HS-5 (cell line): ENCODE measurements at places on chromosomes 16 and 17.

DNA sequence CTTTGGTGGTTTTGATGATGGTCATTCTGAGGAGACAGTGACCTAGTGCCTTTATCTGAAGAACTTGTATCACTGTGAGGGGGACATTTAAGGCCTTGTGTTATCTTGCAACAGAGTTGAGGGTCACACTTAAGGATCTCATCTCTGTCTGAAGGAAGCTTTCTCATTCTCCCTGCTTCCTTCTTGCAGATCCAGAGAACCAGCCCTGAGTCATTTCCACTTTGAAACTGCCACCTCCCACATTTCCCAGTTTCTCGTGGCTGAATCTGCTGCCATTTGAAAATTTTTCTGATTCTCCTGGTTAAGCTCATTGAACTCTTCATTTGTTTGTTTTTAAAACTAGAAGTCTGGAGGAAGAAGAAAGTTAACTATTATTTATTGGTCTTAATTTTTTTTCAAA, 190.2 kb upstream of the CDH11 start:
- no peak for DNase-seq

DNA sequence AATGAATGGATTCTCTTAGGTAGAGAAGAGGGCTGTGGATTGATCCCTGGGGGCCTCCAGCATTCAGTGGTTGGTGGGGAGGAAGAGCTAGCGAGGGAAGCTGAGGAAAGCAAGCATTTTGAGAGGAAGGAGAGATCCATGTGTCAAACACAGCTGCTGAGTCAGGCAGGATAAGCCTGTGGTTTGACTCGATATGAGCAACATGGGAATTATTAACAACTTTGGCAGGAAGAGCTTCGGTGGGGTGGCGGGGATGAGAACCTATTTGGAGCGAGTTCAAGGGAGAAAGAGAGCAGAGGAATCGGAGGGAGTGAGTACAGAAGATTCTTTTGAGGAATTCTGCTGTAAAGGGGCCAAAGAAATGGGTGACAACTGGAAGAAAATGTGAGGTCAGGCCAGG, 59.5 kb upstream of the CDC42EP4 start:
- DNase-seq, result peak; percentile 61

- no peak for DNase-seq
Measured at GRCh38 chr16:57148481-57148880, 37.4 kb downstream of the PSME3IP1 start.

- no peak for DNase-seq
Measured at GRCh38 chr16:79644971-79645667, 44.6 kb upstream of the MAF start.

DNA sequence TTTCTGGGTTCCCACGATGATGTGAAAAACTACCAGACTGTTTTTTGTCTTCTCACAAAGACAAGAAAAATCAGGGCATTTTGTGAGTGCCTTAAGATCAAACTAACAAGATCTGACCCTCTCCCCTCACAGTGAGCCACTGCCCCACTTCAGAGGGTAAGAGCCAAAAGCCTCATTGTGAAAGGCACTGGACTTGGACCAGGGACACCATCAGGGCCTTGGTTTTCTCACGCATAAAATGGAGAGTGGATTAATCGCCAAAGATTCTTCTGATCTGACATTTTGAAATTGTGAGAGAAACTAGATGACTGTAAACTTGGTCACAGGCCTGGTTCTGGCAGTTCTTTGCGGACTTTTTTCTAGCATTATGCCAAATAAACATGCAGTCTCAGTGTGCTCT, 21.0 kb upstream of the ENDOV start:
- DNase-seq, result no peak

DNA sequence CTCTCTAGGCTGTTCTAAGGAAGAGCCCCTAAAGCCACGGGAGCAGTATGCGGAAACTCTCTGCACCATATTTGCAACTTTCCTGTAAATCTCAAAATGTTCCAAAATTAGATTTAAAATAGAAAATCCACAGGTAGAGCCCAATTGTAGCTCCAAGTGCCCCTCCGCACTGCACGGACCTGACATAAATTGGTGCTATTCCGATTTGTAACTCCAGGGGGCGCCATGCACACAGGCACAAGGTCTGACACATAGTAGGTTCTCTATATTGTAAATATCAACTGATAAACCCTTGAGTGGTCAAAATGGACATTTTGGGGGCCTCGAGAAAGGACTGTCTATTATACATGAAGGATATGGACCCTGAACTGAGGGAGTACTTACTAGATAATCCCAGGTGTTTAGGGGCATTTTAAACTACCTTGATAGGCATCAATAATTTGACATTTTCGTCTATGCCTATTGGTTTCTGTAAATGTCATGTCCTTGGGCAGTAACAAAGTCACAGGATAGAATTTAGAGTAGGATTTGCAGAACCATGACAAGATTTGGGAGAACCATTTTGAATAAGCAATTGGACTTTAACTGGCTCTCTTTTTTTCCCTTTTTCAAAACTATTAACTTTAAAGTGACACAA, 36.6 kb upstream of the TMEM132E start:
- DNase-seq, result no peak

- DNase-seq, result no peak
Measured at GRCh38 chr16:71963125-71963875, 36.9 kb downstream of the PKD1L3 start.

DNA sequence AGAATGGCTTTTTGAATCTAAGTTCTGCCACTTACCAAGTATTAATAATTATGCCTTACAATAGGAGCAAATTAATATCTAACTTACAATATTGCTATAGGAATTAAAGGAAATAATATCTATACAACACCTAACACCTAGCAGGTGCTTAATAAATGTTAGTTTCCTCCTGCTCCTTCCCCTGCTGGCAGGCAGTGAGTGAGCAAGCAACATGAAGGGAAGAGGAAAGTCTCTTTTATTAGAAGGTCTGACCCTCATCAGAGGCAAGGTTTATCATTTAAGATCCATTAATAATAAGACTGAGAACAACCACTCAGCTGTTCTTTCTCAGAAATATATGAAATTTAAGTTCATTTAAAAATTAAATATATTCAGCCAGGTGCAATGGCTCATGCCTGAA, 6.7 kb upstream of the DYNC1LI2 start:
- DNase-seq, result no peak

DNA sequence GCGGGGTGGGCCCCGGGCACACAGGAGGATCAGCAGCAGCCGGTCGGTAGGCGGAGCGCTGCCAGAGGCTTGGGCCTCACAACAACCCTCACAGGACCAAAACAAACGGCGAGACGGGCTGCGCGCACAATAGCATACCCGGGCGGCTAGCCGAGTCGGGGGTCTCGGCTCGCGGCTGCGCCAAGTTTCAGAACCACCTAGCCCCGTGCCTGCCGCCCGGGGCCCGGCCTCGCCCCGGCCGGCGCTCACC, 732 bp downstream of the ULK2 start:
- peak; percentile 23 for DNase-seq

DNA sequence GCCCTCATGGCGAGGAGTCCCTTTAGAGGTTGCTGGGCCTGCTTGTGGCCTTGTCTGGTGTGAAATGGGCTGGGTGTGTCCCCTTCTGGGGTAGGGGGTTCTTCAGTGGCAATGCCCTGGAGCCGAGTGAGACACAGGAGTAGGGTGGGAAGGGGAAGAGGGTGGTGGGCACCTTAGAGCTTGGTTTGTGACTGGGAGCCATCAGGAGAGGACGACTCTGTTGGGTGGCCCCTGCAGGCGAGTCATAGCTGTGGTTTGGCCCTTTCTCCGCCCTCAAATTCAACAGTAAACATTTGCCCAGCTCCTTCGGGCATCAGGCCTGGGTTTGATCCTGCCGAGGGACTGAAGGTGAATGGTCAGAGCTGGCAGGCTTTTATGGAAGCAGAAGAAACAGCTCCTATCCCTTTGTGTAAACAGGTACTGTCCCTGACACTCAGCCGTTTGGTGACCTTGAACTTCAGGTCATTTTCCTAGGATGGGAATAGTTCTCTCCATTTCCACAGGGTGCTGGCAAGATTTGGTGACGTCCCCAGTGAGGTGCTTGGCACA, 2.9 kb downstream of the E4F1 start:
- no peak for DNase-seq

DNA sequence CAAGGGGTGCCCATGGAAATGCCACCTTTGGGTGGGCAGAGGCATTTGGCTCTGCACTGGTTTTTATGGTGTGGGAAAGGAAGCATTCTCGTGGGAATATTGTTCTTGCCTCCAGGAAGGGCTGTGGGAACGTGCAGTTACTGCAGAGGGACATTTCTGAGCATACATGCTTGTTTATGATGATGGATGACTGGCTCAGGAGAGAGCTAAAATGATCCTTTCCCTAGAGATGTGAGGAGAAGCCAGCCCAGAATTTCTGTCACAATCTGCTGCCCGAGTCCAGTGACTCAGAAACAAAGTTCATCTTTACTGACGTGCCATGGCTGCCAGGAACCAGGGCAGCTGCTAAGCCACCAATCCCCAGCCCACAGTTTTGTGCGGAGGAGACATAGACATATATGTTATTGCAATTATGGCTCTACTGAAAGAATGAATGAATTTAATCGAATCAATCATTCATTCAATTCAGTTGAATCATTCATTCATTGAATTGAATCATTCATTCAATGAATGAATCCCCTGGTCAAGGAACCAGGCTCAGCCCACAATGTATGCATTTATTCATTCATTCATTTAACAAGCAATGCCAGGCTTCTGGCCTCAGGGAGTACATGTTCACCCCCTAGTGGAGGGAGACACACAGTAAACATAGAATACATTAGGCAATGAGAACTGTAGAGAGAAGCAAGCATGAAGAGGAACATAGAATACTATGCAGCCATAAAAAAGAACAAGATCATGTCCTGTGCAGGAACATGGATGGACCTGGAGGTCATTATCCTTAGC, 414.4 kb upstream of the HSBP1 start:
- DNase-seq, result no peak

DNA sequence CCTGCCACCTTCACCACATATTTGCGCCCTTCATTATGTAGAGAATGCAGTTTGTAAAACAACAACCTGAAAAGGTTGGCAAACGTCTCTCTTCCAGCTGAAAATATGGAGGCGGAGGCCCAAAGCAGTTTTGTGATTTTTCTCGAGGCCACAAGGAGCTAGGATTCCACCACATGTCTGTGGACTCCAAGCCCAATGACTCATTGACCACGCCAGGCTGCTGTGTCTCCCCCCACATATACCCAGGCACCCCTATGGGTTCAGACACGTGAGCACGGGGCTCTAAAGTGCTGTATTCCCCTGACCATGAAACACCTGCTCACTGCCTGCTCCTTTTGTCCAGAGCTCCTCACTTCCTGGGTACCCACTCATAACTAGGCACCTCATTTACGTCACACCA, 121.4 kb upstream of the CDH5 start:
- no peak for DNase-seq

GRCh38 chr17:74864297-74864865, 4.7 kb upstream of the GRIN2C start:
- DNase-seq, result no peak

GRCh38 chr17:30379903-30380381, 1.2 kb downstream of the CPD start:
- no peak for DNase-seq

GRCh38 chr17:64418506-64419339, 28.1 kb upstream of the PECAM1 start:
- DNase-seq, result peak; percentile 37

DNA sequence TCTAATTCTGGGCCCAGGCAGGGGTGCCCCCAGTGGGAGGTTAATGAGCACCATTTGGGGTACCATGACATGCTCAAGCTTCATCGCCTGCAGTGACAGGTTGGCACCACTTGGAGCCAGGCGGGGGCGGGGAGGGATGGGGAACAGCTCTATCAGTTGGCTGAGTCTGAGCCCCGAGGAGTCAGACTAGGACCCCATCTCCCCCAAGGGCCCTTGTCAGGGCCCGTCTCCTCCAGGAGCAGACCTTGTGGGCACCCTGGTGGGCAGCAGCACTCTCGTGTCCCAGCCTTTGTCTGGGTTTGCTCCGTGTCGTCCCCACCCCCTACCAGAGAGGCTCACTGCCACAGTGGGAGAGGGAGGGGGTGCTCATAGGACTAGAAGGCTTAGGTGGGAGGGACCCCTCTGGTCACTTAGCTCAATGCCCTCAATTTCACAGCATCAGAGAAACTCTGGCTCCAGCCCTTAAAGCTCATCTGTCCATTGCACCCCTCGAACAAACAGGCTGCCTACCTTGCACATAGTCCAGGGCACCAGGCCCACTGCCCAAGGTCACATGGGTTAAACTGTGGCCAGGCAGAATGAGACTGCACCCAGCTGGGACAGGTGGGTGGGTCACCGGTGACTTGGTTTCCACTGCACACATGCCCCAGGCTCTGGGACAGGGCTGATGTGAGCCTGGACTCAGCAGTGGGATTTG, 4.1 kb downstream of the PPP1R9B start:
- DNase-seq, result no peak

GRCh38 chr17:7767405-7768021, 50.0 kb downstream of the DNAH2 start:
- DNase-seq, result no peak

DNA sequence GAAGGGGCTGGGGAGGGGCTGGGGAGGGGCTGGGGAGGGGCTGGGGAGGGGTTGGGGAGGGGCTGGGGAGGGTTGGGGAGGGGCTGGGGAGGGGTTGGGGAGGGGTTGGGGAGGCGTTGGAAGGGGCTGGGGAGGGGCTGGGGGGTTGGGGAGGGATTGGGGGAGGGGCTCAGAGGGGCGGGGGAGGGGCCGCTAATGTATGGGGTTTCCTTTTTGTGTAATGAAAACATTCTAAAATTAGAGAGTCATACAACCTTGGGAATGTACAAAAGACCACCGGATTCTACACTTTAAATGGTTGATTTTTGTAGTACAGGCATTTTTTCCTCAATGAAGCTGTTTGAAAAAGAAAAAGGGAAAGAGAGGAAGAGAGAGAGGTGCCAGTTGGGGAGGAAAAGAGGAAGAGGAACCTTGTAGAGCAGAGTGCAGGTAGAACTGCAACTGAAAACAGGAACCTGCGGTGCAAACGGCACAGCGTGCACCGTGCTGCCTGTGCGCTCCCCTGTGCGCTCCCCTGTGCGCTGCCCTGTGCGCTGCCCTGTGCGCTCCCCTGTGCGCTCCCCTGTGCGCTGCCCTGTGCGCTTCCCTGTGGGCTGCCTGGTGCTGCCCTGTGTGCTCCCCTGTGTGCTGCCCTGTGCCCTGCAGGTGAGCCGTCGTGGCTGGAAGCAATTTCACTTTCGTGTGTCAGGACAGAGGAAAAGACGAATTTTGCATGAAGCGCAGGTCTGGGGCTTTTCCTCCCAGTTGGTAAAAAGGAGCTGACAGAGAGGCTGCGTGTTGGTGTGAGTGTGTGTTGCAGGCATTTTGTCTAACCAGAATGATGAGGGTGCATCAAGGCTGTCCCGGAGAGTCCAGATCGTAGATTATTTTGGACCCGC, 40.8 kb downstream of the METRNL start:
- no peak for DNase-seq

DNA sequence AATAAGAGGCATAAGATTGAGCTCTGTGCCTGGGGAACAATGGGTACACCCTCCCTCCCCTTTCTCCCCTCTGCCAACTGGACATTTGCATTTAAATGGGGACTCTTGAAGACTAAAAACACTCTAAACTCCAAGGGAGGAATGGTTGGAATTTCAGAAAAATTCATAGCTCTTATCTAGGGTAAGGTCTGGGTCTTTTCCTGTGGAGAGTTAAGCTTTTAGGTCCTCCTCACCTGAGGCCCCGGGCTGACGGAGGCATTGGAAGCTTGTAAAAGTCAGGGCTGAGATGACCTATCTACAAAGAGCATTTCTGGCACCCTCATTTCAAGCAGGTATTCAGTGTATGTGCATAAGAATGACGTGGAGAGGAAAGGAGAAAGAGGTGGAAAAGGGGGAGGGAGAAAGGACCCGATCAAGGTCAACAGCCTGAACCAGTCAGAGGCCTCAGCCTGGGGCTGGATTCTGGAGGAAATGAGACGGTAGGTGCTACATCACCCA, 78.0 kb downstream of the RAP1GAP2 start:
- DNase-seq, result no peak
